ENCODE measurements at places on chromosomes 7 and 10. TPM values are rescaled to one million over a fixed set of nuclear protein-coding genes. Genes with fewer than 3 reads are reported as not detected.

GRCh38 chr10:47333532-47333931, 11.3 kb downstream of the GDF2 start:
- no peak for DNase-seq

GRCh38 chr10:130485236-130485957, 349.2 kb downstream of the GLRX3 start:
- DNase-seq, result no peak

GRCh38 chr7:146539836-146540235, 423.2 kb downstream of the CNTNAP2 start:
- no peak for DNase-seq

GRCh38 chr7:29208410-29209250, 14.1 kb downstream of the CHN2 start:
- no peak for DNase-seq

- DNase-seq, result no peak
Measured at GRCh38 chr10:70782086-70782745, 3.0 kb downstream of the TBATA start.

DNA sequence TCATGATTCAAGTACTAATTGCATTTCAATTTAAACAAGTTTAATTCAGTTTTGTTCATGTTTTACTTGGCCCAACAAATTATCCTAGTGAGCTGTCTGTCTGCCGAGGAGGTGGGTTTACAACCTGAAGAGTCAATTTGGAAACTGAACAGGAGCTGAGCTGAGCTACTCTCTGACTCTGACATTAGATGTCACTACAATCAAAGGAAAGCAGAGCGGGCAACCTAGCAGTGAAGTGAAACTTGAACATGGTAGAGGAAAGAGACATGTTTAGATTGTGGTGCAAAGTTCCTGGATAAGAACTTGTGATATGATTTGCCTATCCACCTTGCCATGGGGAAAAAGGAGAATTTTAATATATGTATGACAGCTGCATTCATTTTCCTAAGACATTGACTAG, 9.6 kb upstream of the AGR3 start:
- DNase-seq, result peak; percentile 64

- DNase-seq, result no peak
Measured at GRCh38 chr10:64283621-64284020, 762.4 kb downstream of the REEP3 start.

DNA sequence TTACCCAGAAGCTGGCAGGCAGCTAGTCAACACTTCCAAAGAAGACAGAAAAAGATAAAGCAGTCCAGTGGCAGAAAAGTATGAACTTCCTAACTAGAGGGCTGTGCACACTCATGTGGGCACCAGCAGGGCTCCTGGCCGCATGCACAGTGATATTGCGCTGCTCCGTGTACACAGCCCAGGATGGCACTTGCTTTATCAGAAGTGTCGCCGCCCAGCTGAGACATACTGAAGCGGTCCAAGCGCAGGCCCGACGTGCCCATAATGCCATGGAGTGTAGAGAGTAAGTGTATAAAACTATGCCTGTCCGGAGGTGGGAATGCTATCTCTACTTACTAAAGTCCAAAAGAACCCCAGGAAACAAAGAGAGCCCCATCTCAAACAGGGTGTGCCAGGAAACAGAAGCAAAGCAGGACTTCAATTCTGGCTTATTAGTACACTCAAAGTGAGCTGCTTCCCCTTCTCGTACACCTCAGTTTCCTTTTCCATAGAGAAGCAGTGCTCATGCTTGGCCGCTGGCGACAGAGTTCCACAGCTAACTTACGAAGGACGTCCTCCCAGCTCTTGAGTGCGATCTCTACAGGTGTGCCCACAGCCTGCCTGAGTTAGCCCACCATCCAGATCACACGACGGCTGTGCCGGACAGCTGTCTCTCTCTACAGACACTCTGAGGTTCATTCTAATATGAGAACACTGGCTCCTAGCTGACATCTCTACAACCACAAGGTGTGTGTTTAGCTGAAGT, 234.3 kb downstream of the COBL start:
- no peak for DNase-seq

JCAD gene
- 26.1 TPM for total RNA-seq

ZC3HAV1L gene
- total RNA-seq, result 40.6 TPM

STEAP4 gene
- total RNA-seq, result 11.9 TPM

OR2A12 gene
- total RNA-seq, result not detected
